ENCODE measurements at places on chromosomes 16 and 17. TPM values are rescaled to one million over a fixed set of nuclear protein-coding genes. Genes with fewer than 3 reads are reported as not detected.

The KRT25 gene
- not detected for total RNA-seq

DNA sequence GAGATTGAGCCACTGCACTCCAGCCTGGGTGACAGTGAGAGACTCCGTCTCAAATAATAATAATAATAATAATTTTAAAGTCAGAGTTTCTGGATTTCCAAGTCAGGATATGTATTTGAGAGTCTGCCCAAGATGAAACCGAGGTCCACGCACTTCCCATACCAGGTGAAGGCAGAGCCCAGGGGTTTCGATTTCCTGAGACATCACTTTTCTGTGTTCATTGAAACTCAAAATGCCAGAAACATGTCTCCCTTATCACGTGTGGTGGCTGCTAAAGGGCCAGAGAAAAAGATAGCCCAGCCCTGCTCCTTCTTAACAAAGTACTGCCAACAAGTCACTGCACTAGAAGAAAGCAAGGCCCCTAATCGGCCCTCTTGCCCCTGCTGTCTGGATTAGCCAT lies 9.8 kb upstream of the RNF157 start:
- no peak for DNase-seq

- peak; percentile 18 for DNase-seq
These were observed 588 bp upstream of the SMTNL2 start for GRCh38 chr17:4583782-4584100.

- DNase-seq = no peak
These were observed 1.3 kb downstream of the SLC43A2 start for GRCh38 chr17:1627182-1627981.

GRCh38 chr17:15436473-15437302 lies 30.7 kb downstream of the CDRT4 start:
- peak; percentile 62 for DNase-seq

Data from myocyte (in vitro differentiated cells).